ENCODE measurements at places on chromosomes 12 and 14. TPM values are rescaled to one million over a fixed set of nuclear protein-coding genes. Genes with fewer than 3 reads are reported as not detected.

DNA sequence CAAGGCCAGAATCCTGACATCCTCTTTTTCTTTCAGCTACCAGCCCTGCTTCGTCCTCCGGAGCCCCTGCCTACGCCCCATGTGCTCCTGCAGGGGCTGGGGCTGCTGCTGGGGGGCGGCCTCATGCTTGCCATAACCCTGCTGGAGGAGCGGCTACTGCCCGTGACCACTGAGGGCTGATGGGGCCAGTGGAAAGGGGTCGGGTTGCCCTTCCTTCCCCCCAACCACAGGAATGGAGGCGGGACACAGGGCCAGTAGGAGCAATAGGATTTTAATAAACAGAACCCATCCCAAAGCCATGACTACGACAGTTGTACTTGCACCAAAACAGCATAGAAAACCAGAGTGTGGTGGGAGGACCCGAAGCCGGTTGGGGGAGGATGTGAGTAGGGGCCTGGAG, 7.7 kb downstream of the SLC39A5 start:
- DNase-seq, result no peak

DNA sequence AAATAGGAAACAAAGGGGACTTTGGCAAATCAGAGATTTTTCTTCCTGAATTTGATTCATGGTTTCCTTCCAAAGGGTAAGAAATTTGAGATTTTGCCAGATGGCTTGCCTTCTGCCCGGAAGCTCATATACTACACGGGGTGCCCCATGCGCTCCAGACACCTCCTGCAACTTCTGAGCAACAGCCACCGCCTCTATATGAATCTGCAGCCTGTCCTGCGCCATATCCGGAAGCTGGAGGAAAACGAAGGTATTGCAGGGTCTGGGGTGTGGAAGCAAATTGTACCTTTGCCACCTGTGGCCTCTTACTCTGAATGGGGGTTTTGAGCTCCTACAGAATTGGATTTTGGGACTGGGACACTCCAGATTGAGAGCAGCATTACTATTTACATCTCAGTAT, 63.5 kb downstream of the FRMD6 start:
- no peak for DNase-seq

NPFF gene
- not detected for polyA plus RNA-seq

RHOJ gene
- 78.7 TPM for polyA plus RNA-seq

DNA sequence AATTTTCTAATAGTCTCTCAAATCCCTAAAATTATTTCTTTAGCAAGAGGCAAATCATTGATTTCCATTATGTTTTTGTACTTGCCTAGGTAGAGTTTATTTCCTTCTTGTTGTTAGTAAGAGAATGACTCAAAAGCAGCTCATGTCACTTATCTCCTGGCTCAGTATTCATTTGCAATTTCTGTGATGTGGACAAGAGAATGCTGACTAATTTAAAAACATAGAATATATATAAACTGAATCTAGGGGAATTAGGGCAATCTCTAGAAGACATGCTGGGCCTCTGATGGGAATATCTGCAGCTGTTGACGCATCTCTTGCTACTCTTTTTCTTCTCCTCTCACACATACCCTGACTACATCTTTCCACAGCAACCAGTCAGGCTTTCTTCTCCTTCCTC, 130.8 kb upstream of the PRKD1 start:
- DNase-seq, result no peak

GRCh38 chr12:16581416-16581815, 24.5 kb downstream of the LMO3 start:
- no peak for DNase-seq

NRXN3 gene
- polyA plus RNA-seq, result 7.0 TPM

GRCh38 chr12:2797721-2798418, 3.1 kb downstream of the FKBP4 start:
- DNase-seq, result no peak

GRCh38 chr12:111180426-111181142, 188.3 kb downstream of the PHETA1 start:
- DNase-seq, result no peak

GRCh38 chr12:83082690-83083276, 396.1 kb downstream of the TMTC2 start:
- DNase-seq, result no peak

GRCh38 chr12:127143020-127143419, 1124.0 kb upstream of the TMEM132C start:
- no peak for DNase-seq

DNA sequence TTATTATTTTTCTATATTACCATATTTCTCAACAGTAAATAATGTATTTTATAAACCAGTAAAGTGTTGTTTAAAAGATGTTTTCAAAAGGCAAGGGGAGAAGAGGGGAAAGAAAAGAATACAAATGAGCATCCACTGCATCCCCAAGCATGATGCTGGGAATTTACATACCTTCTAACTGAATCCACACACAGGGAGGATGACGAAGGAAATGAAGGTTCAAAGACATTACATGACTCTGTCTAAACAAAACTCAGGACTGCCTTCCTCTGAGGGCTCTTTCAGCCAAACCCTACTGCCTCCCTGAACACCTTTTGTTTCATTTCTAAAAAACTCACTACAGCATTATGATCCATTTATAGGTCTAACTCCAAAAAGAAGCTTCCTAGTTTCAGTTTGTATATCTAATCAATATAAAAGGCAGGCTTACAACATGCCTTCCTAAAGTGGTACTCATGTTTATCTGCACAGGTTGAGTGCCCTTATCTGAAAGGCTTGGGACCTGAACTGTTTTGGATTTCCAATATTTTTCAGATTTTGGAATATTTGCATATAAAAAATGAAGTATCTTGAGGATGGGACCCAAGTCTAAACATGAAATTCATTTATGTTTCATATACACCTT, 30.3 kb downstream of the DICER1 start:
- DNase-seq, result no peak

DNA sequence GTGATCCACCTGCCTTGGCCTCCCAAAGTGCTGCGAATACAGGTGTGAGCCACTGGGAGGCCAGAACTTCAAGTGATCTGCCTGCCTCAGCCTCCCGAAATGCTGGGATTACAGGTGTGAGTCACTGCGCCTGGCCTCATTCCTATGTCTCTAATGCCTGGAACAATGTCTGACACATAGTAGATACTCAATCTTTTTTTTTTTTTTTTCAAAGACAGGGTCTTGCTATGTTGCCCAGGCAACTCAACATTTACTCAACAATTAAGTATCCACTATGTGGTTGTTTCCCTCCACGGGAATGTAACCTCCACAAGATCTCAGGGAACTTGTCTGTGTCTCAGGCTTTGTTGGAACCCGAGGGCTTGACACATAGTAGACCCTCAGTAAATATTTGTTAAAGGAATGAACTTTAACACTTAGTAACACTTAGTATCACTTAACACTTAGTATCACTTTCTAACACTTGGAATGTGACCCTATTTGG, 3.0 kb upstream of the TMEM120B start:
- no peak for DNase-seq

DNA sequence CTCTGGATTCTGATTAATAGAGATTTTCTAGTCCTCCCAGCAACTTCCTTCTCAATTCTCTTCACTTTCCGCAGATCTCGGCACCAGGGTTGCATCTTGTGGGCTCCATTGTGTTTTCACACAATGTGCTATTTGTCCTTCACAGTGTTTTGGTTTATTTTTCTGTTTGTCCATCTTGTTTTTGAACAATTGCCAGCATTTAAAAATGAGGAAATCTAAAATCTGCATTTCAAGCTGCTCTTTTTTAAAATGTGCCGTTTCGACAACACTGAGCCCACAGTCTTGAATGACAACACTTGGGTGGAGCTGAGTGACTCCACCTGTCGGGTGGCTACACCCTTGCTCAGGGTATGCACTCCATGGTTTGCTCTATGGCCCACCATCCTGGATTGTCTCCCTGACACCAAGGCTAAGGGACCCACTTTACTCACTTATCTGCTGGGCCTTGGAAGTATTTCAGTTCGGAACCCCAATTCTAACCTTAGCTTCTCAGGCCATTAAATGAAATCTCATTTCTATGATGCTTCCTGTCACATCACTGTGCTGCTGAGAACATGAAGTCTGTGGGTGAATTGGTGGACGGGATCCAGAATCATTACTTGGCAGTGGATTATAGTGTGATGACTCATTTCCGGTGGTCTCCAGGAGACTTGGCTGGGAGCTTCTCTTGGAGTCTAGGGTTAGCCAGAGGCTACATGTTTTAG, 3.4 kb upstream of the MYRFL start:
- no peak for DNase-seq

LRRC43 gene
- polyA plus RNA-seq, result 0.71 TPM

DNA sequence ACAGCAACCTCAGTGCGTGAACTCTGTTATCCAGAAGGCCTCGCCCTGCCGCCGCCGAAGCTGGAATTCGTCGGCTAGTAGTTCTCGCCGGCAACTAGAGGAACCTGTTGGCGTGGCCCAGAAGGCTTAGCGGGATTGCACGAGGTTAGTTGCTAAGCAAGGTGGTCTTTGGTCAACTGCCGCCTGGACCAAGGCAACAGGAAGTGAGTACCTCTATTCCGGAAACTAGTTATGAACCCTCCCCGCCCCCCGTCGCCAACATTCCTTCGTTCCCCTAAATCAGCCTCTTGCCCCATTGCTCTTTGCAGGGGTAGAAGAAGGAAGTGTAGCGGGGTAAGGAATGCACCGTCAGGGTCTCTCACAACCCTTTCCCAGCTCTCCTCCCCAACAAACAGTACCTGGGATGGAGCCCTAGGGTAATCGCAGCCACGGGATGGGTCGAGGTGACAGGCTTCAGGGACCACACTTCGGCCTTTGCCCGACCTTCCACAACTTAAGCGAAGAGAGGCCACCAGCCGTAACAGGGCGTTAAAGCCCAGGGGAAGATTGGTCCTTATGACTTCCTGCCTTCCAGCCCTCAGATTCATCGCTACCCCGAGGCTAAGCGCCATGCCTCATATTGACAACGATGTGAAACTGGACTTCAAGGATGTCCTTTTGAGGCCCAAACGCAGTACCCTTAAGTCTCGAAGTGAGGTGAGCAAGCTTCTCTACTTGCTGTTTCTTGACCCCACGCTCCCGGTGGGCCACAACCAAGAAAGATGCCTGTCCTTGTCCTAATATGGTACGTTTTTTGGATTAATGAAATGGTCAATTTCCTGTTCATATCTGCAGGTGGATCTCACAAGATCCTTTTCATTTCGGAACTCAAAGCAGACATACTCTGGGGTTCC, at the start of gene GMPR2:
GMPR2 (plus strand) TSS at position 285 of the 893 bp plus-strand sequence; CDS start at position 610, 325 bp downstream.
- DNase-seq, result no peak

CPNE6 gene
- polyA plus RNA-seq, result not detected

GRCh38 chr12:100460702-100461101, 13.0 kb upstream of the NR1H4 start:
- DNase-seq, result no peak

DNA sequence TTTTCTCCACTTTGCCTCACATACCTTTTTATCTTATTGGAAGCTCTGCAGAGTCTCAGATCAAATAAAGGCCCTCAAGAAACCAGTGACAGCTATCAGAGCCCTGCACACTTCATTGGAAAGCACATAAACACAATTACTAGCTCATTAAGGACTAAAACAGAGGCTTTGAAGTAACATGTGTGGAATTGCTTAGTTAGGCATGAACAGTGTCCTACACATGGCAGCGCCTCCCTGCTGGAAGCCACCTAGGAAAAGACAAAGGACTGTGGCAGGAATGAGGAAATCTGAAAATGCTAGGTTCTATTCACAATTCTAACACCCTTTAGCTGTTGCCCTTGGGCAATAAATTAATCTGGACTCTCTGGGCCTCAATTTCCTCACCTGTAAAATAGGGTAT, 89.4 kb downstream of the SUDS3 start:
- DNase-seq, result no peak

GRCh38 chr12:6177642-6178358, 22.4 kb upstream of the CD9 start:
- no peak for DNase-seq

LALBA gene
- polyA plus RNA-seq, result not detected

GRCh38 chr12:65257986-65258385, 20.5 kb upstream of the MSRB3 start:
- no peak for DNase-seq

RAN gene
- 1,490 TPM for polyA plus RNA-seq

Measured in BJ (cell line).